ENCODE measurements at places on chromosomes 7 and 10.

DNA sequence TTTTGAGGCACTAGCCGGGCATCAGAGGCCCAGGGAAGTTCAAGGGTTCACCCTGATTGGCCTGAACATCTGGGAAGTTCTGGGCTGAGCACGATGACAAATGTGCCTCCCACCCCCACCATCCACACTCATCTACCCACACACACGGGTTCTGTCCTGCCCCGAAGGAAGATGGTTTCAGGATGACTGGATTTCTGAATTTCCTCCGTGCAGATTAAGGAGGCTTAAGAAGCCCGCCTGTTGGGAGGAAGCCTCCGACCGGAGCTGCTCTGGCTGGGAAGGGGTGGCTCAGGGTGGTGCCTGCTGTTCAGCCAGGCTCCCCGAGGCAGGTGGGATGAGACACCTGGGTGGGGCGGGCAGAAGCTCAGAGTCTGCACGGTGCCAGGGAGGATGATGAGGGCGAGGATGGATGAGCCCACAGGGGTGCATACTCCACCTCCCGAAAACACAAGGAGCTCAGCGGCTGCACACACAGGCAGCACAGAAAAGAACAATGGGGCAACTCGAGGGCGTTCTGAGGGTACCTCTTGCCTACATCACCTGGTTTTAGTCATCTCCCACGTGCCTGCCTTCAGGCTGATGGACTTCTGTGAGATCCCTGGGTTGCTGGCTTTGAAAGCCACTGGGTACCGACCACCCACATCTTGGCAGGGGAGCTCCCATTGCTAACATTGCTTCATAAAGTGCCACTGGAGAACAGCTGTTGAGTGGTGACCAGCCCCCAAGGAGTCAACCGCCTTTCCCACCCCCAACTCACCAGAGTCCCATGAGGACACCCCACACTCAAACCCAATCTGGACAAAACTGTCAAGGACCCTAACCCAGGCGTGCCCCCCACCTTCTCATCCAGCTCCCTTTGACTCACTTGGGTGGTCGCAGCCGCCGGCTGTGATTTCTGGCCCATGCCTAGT is 41.2 kb downstream of the CALML3 start:
- no peak for DNase-seq

DNA sequence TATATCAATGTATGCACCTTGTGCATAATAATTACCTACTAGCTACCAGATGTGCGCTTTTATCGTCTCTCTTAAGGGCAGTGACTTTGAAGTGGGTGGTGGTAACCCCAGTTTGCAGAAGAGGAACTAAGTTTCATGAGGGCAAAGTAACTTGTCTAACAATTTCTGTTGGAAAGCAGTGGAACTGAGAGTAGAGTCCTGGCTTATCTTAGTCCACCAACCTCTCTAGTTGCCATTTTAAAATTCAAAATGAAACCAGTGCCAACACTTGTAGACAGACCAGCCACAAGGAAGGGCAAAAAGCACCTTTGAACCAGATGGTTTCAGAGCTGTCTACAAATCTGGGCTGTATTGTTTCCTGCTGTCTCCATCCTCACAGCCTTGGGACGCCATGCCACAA is 32.0 kb upstream of the RBM20 start:
- no peak for DNase-seq

GRCh38 chr10:33193701-33194521 is 140.6 kb downstream of the NRP1 start:
- DNase-seq = peak; percentile 76

- DNase-seq = peak; percentile 86
These were observed 127.2 kb upstream of the RSU1 start for GRCh38 chr10:16944402-16944801.

DNA sequence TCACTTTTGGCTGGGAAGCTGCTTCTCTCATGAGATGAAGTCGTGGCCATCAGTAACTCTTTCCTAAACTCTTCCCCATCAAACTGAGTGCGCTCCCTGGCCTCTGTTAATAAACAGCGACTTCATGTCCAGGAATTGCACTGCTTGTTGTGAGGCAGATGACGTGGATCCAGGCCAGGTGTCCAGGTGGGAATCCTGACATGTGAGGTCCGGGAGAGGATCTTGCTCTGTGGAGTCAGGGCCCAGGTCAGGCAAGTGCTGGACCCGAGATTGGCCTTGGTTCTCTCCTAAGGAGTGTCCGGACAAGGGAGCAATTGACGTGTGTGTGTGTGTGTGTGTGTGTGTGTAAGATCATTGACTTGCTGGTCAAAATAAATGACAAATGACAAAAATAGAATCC is 362.7 kb downstream of the GLRX3 start:
- no peak for DNase-seq

GRCh38 chr10:14625192-14625631 is 149.5 kb downstream of the FAM107B start:
- DNase-seq = peak; percentile 40

GRCh38 chr7:42790196-42790595 is 121.7 kb downstream of the C7orf25 start:
- DNase-seq = no peak

DNA sequence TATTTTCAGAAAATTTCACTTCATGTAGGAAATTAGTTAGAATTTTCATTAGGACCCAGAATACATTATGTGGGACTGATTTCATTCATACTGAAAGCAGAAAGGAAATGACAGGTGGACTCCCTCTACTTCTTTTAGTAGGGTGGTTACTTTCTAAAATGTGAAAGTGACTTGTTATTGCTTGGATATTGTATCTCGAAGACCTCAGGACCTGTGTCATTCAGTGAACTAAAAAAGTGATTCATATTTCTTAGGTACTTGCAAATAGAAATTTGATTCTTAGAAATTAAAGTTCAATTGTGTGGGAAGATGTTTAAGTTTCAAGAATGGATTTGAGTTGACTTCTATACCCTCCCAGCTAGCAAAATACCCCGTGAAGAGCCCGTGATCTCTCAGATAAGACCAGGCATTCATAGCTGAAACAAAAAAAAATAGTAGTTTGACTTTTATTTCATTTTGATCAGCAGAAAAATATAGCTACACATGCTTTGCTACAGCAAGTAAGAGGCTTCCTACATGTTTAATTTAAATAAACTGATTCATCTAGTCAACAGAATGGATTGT is 1037.1 kb downstream of the GATA3 start:
- DNase-seq = no peak

DNA sequence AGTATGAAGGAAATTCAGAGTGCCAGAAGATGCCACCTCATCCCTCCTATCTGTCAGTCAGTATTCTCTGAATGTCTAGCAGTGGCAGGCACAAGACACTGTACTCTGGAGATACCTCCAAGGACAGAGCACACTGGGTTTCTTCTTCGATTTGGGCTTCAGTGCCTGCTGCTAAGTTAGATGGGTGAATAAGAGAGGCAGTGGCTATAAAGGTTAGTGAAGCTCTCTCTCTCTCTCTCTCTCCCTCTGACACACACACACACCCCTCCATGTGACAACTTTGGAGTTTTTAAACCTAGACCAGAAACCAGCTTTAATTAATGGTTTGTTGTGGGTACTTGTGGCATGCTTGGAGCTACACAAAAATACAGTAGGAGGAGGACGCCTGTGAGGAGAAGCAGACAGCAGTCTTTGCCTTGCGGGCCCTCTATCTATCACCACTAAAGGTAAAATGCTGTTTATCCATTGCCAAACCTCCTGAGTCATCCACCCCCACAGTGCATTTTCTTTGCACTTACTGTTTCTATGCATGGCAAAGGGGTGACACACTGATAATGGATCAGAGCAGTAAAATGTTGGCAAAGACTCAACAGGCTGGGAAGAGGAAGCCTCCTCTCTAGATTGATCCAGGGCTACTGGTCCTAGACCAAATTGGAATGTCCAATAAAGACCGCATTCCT is 102.5 kb downstream of the TRIL start:
- DNase-seq = no peak

DNA sequence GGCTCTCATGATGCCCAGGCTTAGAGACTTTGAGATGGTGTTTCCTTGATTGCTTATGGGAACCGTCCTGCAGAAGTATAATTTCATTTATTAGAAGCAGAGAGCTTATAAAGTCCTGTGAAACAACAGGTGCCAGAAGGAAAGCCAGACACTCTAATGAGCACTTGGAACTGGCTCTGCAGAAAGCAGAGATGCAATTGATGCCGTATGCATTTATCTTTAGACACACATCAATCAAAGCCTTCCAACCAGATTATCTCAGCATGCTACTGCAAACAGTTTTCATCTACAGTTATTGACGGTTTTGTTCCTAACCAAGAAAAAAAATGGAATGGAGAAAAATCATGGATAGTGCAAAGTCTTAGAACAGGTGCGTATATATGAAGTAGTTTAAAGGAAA is 371.7 kb upstream of the PRKCQ start:
- no peak for DNase-seq

- no peak for DNase-seq
These were observed 21.3 kb downstream of the AVL9 start for GRCh38 chr7:32516551-32517100.
